ENCODE measurements at places on chromosomes 6 and 20.

DNA sequence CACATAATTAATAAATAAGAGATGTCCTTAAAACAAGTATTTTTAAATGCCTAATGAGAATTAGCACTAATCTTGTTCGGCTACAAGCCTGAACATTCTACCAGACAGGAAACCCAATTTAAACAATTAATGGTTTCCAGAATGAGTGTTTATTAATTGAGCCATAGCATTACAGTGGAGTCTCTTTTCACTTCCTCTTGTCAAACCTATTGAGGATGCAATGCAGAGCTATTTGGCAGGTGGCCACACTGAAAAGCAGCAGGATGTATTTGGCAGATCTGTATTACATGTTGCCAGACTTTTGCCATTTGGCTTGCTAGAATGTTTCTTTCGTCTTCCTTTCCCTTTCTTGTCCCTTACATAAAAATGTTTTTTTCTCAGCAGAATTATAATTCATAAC is 475.2 kb upstream of the MARCKS start:
- DNase-seq, result no peak

DNA sequence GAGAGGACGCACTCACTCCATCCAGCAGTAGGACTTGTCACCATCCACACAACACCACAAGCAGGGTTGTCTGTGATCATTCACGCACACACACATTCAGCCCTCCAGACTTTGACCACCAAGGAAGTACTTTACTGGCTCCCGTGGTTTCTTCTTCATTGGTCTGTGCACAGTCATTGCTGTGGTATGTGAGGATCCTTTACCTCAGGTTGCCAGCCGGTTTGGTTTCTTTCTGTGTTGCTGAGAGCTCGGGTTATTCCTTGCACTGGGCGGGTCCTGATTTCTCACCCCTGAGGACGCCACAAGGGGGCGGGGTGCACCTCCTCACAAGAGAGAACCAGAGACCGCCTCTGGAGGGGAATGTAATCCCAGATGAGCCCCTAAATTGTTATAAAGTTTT is 11.2 kb downstream of the SLC35A1 start:
- DNase-seq, result no peak

GRCh38 chr6:133631421-133631820 is 257.5 kb upstream of the TCF21 start:
- DNase-seq, result no peak

DNA sequence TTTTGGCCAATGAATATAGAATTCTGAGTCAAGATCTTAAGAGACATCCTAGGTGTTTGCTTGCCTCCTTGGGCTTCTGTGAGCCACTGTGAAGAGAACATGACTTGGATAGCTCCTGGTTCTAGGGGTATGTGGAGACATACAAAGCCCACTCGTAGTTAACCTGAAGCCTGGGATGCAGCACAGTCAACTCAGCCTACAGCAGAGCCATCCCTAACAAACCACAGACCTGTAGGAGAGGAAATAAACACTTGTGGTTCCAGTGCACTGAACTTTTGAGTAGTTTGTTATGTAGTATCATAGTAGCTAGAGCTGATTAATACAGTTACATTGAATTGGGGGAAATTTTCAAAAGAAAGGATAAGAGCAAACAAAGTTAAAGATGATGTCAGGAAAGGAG is 474.4 kb upstream of the HSF2 start:
- DNase-seq, result no peak

DNA sequence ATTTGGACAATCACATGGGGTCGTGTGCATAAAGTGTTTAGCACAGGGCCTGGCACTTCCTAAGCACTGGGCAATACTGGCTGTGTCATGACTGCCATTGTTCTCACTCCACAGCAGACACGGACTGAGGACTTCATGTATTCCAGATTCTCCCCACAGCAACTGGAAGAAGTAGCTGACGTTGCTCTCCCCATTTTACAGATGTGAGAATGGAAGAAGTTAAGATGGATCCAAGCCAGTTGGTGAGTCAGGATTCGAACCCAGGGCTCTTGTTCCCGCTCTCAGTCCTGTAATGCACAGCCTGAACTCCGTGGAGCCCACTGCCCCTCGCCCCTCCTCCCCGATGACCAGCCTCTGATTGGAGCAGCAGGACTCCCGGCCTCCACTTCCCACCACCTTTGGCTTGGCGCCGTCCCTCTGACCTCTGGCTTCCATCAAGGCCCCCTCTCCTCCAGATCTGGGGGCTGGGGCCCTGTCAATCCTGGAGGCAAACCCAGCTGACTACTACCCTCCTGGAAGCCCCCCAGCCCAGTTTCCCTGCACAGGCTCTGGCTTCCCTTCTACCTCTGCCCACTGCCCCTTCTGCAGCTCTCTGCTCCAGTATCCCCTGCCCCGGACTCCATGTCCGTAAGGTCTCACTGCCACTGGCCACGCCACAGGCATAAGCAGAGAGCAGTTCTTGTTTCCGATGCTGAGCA is 12.7 kb downstream of the NOL4L start:
- no peak for DNase-seq

DNA sequence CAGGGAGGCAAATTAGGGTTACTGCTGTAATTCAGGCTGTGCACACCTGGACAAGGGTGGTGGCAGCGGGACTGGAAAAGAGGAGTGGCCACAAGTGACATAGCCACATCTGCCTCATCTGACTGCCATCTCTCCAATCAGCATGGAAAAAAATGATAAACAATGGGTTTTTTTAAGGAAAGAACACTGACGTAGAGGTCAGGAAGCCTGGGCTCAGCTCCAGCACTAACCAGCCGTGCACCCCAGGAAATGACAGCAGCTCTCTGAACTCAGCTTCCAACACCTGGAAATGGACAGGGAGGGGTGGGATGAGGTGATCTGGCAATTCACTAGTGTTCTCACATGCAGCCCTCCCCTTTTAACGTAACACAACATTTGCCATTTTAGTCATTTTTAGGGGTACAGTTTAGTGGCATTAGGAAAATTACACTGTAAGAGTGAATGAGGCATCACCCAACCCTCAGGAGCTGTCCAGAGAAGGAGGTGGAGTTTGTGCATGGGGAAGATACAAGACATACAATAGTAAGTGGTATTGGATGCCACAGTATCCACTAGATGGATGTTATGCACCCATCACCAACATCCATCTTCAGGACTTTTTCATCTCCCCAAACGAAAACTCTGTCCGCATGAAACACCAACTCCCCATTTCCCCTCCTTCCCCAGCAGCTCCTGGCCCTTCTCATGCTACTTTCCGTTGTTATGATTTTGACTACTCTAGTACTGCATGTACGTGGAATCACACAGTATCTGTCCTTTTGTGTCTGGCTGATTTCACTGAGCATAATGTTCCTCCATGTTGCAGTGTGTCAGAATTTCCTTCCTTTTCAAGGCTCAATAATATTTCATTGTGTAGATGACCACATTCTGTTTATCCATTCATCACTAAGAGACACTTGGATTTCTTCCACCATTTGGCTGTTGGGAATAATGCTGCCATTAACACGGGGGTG is 215.5 kb upstream of the ECI2 start:
- no peak for DNase-seq

- DNase-seq, result no peak
Observed at GRCh38 chr6:95660544-95660943, 83.2 kb downstream of the MANEA start.

DNA sequence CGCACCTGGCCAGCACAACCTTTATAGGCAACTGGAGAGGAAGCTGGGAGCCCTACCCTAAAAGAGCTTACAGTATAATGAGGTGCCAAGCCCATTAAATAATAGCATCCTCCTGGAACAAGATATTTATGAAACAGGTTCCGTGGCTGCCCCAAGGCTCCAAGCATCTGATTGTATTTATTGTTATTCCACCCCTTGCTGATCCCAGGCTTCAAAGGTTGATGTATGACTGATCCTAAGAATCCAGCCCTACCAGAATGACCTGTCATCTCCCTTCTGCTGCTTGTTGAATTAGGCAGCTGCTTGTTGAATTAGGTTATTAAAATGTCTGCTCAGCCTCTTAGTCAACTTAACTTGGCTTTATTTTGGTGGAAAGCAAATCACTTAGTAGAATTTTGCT is 35.2 kb upstream of the SASH1 start:
- DNase-seq, result no peak

- DNase-seq, result no peak
Observed at GRCh38 chr6:110664933-110665332, 150.3 kb downstream of the CDK19 start.

DNA sequence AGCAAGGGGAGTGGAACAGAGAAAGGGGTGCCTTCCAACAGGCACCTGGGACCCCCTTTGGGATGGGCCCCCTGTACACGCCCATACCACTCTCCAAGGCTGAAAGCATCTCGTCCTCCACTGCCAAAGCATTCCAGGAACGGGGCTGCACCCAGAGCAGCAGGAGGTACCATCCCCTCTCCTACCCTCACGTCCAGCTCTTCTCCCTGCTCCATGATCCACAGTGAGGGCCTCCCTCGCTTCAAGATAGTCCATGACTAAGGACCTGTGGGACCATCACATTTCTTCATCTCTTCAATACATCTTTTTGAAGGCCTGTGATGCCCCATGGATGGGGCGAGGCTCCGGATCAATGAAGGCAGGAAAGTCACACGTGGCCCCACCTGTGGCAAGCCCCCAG is 209.9 kb downstream of the ANKRD60 start:
- DNase-seq, result no peak

DNA sequence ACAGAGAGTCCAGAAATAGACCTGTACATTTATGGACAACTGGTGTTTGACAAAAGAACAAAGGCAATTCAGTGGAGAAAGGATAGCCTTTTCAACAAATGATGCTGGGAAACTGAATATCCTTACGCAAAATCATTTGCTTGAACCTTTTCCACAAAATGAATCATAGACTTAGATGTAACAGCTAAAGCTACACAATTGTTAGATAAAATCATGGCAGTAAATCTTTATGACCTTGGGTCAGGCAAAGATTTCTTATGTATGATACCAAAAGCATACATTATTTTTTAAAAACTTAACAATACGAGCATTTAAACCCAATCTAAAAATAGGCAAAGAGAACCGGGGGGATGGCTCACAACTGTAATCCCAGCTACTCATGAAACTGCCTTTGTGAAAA is 73.5 kb upstream of the DST start:
- DNase-seq, result no peak

DNA sequence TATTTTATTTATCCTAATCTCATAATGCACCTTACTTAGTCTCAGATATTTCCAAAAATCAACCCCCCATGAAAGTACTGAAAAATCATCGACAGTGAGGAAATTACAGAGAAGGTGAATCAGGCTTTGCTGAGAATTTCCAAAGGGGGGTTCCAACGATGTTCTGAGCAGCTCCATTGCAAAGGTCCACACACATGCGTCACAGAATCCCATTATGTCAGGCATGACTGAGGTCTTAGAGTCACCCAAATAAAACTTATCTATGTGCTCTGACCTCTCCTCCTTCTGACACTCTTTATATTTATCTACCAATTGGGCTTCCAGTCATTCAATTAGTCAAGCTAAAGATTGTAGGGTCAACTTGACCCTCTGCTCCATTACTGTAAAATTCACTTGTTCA is 12.7 kb upstream of the LRRN4 start:
- no peak for DNase-seq

GRCh38 chr6:9890893-9891292 is 524.0 kb downstream of the TFAP2A start:
- DNase-seq, result no peak

DNA sequence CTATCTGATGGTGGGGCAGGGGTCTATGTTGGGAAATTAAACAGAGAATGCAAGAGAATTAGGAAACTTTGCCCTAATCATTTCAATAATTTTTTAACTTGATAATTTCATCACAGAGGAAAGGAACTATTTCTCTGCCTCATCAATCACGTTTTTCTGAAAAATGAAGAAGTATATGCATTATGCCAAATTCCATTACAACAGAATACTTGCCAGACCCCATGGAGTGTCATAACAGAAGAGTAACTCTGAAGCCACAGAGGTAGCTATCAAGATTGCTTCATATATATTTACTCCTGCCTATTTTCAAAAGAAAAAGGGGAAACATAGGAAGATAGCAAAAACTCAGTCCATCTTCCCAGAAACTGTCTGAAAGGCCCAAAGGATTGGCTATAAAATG is 5.7 kb upstream of the USP49 start:
- no peak for DNase-seq

- no peak for DNase-seq
Observed at GRCh38 chr6:168061269-168062210, 17.5 kb downstream of the FRMD1 start.

DNA sequence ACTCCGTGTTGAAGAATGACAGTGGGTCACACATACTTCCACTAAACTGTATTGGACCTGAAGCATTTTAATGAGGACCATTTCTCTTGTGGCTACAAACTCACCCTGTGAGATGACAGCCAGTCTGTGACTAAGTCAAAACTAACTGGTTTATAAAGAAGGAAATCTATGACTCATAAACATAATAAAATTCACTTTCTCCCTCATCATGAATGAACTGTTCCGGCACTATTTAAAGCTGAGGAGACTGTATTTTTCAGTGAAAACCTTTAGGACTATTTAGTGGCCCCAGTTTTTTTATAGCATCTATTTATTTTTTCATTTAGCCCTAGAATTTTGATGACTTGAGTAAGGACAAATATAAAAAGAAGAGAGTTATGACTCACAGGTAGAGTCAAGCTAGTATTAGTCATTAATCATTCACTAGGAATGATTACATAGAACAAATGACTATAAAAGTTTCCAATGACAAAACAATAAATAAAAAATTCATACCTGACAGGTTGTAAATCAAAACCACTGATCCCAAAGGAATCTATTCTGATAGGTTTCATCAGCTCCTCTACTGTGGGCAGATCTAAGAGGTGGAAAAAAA is 34.2 kb downstream of the CEP162 start:
- DNase-seq, result no peak

DNA sequence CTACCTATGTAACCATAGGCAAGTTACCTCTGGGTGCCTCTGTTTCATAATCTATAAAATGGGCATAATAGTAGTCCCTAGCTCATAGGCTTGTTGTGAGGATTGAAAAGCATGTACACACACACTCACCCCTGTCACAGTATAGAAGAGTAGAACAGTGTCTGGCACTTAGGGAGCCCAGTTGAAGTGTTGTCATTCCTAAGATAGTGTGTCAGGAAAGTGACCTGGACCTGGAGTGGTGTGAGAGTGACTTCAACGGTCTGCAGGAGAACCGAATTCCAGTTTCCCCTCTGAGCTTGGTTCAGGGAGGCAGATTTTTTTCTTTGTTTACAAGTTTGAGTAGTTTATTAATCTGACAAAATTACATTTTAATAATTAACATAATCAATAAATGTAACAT is 229.9 kb upstream of the MAP3K7 start:
- DNase-seq, result no peak

DNA sequence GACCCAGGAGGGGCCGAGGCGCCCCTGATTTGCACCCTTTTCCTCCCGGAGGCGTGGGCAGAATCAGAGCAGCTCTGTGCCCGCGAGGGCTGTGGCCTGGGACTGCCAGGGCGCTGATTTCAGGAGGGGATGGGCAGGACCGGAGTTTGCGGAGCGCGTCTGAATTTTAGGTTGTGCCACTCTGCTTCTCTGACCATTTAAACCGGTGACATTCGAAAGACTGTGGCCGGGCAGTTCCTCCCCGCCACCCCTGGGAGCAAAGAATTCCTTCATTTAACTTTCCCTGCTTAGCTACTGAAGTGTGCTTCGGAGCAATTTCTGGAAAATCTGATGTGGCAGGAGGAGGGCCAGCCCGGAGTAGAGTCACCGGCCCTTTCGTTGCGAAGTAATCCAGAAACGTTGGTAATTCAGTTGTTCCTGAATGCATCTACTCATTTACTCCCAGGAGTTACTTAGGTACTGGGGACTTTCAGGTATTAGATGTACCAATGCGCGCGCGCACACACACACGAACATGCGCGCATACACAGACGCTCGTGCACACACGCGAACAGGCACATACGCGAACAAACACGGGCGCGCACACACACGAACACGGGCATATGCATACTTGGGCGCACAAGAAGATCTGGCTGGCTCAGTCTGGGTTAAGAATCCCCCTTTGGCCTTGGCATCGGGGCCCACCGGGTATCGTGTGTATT is 568 bp downstream of the CCDC170 start:
- DNase-seq, result no peak

All from activated naive CD4-positive, alpha-beta T cell (primary cell).